ENCODE measurements at places on chromosomes 2 and 18. TPM values are rescaled to one million over a fixed set of nuclear protein-coding genes. Genes with fewer than 3 reads are reported as not detected.

GRCh38 chr2:79638954-79639353, 126.1 kb downstream of the CTNNA2 start:
- DNase-seq = no peak

The KLHL14 gene
- total RNA-seq = not detected

DNA sequence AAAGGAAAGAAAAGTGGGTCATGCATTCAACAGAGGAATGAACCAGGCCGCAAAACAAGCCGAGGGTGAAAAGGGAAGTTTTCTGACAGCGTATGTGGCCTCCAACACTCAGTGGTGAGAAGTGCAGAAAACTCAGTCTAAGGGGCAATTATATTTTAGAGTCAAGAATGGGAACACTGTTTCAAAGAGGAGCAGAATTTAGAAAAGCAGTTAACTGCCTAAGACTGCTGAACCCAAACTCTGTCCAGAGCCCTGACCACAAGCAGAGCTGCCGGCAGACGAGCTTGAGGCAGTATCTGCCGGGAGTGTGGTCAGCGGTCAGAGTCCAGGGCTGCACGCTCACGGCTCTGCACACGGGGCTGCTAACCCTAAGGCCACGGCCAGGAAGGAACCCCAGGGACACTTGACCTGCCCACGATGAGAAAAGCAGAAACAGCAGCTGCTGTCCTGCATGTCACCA, 347.0 kb upstream of the ID2 start:
- DNase-seq = no peak

DNA sequence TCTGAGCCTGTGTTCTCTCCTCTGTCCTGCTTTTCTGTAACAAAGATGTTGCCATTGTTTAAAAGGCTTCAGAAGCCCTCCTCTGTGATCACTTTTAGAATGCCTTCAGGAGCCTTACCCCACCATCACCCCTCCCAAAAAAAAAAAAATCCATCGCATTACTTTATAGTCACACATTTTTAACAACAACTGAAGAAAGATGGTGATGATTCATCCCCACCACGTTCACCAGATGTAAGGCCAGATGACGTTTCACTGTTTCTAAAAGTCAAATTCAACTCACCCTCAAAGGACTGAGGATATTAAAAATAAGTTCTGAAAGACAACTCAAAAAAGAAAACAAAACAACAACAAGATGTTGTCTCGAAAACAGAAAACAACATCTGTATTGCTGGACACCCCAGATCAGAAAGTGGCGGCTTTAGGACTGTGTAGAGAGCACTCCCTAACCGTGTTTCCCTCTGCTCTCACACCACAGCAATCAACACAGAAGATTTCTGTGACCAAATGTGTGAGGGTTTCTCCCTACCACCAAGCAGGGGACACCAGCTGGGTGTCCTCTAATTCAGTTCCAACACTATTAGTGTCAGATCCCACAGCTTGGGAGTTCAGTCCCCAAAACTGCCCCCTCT, 61.9 kb upstream of the CREB1 start:
- no peak for DNase-seq

The HRH4 gene
- 1.6 TPM for total RNA-seq

The MYO3B gene
- not detected for total RNA-seq

GRCh38 chr2:110852051-110852450, 119.7 kb downstream of the ACOXL start:
- DNase-seq = no peak

DNA sequence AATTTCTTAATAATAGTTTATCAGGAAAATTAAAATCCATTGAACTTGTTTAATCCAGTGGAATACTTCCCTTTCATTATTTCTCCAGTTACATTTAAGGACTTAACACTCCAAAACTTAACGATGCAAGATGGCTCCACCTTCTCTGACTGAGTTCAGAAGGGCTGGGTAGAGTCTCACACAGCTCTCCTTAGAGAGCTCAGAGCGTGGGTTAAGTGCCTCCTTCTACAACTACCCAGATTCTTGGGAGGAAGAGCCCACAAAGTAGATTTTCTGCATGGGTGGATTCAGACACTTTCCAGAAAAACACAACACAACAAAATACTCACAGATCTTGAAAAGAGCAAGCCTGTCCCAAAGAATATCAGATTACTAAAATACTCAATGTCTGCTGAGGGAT, 130.6 kb downstream of the THADA start:
- no peak for DNase-seq

DNA sequence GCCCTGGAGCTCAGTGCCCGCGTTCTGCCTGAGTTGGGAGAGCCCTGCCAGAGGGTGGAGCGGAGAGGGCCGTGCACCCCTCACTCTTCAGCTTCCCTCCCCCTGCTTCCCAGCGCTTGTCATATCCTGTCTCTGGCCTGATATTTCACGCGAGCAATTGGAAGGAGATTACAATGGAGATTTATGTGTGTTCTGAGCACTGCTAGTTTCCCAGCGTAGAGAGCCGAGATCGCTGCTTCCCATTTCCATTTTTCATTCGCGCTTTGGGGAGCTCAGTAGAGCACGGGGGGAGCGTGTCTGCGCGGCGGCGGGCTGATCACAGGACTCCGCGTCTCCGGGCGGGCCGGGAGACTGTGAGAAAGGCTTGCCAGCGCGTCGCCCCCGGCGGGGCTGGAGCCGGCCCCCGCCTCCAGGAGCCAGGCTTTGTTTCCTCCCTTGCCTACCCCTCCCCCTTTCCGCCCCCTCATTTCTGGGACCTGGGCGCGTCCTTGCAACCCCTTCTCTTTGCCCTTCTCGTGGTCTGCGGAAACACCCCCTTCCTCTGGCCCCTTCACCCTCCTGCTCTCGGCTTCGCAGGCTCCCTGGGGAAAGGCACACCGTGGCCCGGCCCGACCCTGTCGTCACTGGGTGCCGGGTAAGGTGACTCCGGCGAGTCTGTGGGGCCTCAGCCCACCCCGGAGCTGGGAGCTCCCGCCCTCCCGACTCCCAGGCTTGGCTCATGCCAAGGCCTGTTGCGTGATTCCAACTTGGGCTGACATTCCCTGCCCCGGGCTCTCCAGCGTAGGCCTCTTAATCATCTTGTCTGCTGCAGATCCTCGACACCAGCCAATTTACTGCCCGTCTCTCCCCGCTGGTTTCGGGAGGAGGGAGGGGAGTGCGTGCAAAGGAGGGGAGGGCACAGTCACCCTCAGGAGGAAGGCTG, 5.8 kb downstream of the DLX2 start:
- DNase-seq = peak; percentile 37

- DNase-seq = no peak
These were observed 416.5 kb upstream of the ZEB2 start for GRCh38 chr2:144936442-144936841.

The SERPINB3 gene
- total RNA-seq = not detected

- no peak for DNase-seq
These were observed 57.5 kb downstream of the PAX3 start for GRCh38 chr2:222241128-222241870.

The OTOS gene
- total RNA-seq = not detected

- DNase-seq = no peak
These were observed 58.3 kb downstream of the ADNP2 start for GRCh38 chr18:80167331-80167730.

- DNase-seq = no peak
These were observed 14.1 kb downstream of the DTYMK start for GRCh38 chr2:241672243-241673188.

The CSRNP3 gene
- not detected for total RNA-seq

DNA sequence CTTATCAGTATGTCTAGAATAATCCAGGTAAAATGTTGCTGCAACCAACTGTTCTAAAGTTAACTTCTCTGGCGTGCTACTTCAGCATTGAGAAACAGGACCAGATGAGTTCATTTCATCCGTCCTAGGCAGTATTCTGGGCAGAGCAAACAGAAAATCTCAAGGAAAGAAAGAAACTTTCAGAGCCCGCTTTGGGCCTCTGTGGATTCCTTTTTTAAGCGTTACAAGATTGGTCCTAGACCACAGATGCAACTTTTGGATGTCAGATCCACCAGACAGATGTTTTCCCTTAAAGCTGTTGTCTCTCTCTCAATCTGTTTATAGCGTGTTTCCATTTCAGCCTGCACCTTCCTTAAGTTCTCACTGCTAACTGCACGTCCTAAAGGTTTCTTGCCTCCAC, 75.0 kb downstream of the BCL2 start:
- no peak for DNase-seq

The RAPGEF4 gene
- total RNA-seq = not detected

The ACMSD gene
- not detected for total RNA-seq

DNA sequence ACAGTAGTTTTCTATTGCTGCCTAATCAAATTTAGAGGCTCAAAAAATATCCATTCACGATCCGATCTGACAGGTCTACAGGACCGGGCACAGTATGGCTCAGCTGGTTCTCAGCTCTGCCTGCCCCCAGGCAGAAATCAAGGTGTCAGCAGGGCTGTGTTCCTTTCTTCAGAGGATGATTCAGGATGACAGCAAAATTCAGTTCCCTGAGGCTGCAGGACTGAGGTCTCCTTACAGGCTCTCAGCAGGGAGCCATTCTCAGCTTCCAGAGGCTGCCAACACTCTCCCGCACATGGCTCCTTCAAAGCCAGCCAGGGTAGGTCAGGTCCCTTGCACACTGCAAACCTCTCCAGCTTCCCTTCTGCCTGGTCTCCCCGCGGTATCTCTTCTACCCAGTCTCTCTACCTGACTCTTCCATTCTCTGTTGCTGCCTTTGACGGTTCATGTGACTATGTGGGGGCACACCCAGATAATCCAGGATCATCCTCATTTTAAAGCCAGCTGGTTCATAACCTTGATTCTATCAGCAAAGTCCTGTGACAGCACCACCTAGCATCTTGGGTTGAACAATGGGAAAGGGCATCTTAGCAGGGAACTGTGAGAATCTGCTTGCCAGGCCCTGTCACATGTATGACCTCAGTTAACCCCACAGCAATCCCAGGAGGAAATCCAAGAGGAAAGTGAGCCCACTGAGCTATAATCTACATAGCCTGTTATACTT, 50.4 kb downstream of the UXS1 start:
- DNase-seq = no peak

DNA sequence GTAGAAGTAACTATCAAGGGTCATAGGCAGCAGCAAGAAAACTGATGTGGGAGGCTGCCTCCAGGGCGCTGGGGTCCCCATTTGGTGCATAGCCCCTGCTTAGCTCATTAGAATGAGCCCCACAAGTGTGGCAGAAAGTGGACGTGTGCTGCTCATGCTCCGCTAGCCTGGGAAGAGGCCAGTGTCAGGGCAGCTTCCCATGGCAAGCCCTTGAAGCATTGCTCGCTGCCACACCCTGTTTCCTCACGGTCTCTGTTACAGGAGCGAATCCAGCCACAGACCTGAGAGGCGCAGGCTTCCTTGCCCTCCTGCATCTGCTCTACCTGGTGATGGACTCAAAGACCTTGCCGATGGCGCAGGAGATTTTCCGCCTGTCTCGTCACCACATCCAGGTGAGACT, 22.5 kb downstream of the ELMOD3 start:
- no peak for DNase-seq

Measured in CD4-positive, alpha-beta memory T cell (primary cell).